ENCODE measurements at places on chromosomes 6 and 20. TPM values are rescaled to one million over a fixed set of nuclear protein-coding genes. Genes with fewer than 3 reads are reported as not detected.

Gene OR2H1
- total RNA-seq, result not detected

Gene SHLD1
- total RNA-seq, result 9.0 TPM

Gene CAP2
- 17.5 TPM for total RNA-seq

Gene MACROD2
- total RNA-seq, result 34.0 TPM

Gene MEI4
- total RNA-seq, result 1.7 TPM

Gene TMC2
- 1.2 TPM for total RNA-seq

Gene PAX1
- 0.20 TPM for total RNA-seq

Gene UNC5CL
- total RNA-seq, result 0.72 TPM

Gene SPEF1
- total RNA-seq, result 8.5 TPM

Gene SLC35F1
- total RNA-seq, result 68.7 TPM

Gene SIRPG
- not detected for total RNA-seq

Gene SNX5
- total RNA-seq, result 81.4 TPM

Gene CPNE5
- total RNA-seq, result 32.5 TPM

Gene BPIFB1
- total RNA-seq, result not detected

Gene SLC32A1
- total RNA-seq, result 18.5 TPM

Gene PDE7B
- total RNA-seq, result 19.7 TPM

Gene TSPYL1
- 122 TPM for total RNA-seq

Gene OPN5
- total RNA-seq, result 0.10 TPM

Gene TMEM244
- not detected for total RNA-seq

Gene BTN1A1
- not detected for total RNA-seq

Gene LAMP5
- 66.8 TPM for total RNA-seq

Gene HRH3
- total RNA-seq, result 0.66 TPM

Gene FOXF2
- 1.7 TPM for total RNA-seq

Gene TUBB2B
- 554 TPM for total RNA-seq

Gene SERPINB1
- 23.4 TPM for total RNA-seq

Gene DAAM2
- 95.6 TPM for total RNA-seq

Measured in spinal cord (tissue), 10 donors.